ENCODE measurements at places on chromosomes 7 and 10. TPM values are rescaled to one million over a fixed set of nuclear protein-coding genes. Genes with fewer than 3 reads are reported as not detected.

DNA sequence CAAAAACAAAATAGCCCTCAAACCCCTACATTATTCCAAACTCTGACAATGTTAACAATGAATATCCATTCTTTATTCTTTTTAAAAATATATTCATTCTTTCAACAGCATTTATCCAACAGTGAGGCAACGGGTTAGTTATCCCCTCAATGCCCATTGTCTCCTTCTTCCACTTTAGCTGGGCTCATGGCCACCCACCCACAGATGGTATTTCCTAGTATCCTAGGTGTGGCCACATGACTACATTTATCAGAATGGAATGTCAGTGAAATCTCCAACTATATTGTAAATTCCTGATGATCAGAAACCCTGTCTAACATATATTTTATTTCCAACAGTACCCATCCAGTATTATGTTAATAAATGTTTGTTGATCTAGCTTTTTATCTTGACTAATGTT is 13.6 kb downstream of the HOXA1 start:
- no peak overlapping the region for H3K27ac ChIP-seq
- H3K27me3 ChIP-seq = no peaks in the 10 kb centered on the region
- peaks cover 24% of the 10 kb centered on the region for H3K4me1 ChIP-seq
- H3K4me3 ChIP-seq = no peak overlapping the region

DNA sequence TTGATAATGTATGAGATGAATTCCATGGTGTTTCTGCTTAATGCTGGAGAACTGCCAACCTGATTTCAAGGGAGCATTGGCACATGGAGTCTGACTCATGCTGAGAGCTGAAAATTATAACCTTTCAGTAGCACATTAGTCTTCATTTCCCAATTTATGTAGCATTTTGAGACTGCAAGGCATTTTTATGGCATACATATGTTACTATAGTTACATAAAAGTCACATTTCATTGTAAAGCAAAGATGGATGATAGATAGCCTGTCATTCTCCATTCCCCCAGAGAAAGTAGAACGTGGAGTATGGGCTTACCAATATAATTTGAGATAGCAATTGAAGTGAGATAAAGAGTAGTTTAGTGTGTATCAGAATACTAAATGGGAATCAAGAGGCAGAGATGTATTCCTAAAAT is 103.1 kb downstream of the SLC16A9 start:
- H3K4me1 ChIP-seq = peaks cover 7% of the 10 kb centered on the region
- no peak for DNase-seq
- no peak overlapping the region for H3K4me3 ChIP-seq
- H3K27me3 ChIP-seq = no peaks in the 10 kb centered on the region
- H3K36me3 ChIP-seq = no peaks in the 10 kb centered on the region
- H3K27ac ChIP-seq = no peak overlapping the region

GRCh38 chr10:126663328-126663727 is 7.2 kb downstream of the C10orf90 start:
- H3K4me1 ChIP-seq = no peaks in the 10 kb centered on the region
- peaks cover 3% of the 10 kb centered on the region for H3K27me3 ChIP-seq
- no peak for DNase-seq

- H3K4me1 ChIP-seq = peaks cover 32% of the 10 kb centered on the region
- H3K4me3 ChIP-seq = peak overlapping the region; percentile 14
- DNase-seq = no peak
- H3K36me3 ChIP-seq = peaks cover 2% of the 10 kb centered on the region
Observed at GRCh38 chr7:85078181-85078580, 108.7 kb downstream of the SEMA3D start.

GRCh38 chr10:47056247-47056510 is 145.0 kb downstream of the PTPN20 start:
- peaks cover 42% of the 10 kb centered on the region for H3K27me3 ChIP-seq
- no peak overlapping the region for H3K27ac ChIP-seq
- H3K4me3 ChIP-seq = no peak overlapping the region
- DNase-seq = no peak

GRCh38 chr7:24442170-24442777 is 131.0 kb upstream of the PALS2 start:
- no peaks in the 10 kb centered on the region for H3K4me1 ChIP-seq
- H3K4me3 ChIP-seq = no peak overlapping the region
- no peaks in the 10 kb centered on the region for H3K27me3 ChIP-seq
- no peak overlapping the region for H3K27ac ChIP-seq
- H3K36me3 ChIP-seq = no peaks in the 10 kb centered on the region
- no peak for DNase-seq

COL28A1 gene
- 17.3 TPM for total RNA-seq

GRCh38 chr7:101537205-101537604 is 91.9 kb downstream of the MYL10 start:
- no peaks in the 10 kb centered on the region for H3K36me3 ChIP-seq
- H3K4me1 ChIP-seq = no peaks in the 10 kb centered on the region
- H3K27ac ChIP-seq = no peak overlapping the region
- no peak for DNase-seq
- no peak overlapping the region for H3K4me3 ChIP-seq
- no peaks in the 10 kb centered on the region for H3K27me3 ChIP-seq

ASZ1 gene
- total RNA-seq = not detected

DNA sequence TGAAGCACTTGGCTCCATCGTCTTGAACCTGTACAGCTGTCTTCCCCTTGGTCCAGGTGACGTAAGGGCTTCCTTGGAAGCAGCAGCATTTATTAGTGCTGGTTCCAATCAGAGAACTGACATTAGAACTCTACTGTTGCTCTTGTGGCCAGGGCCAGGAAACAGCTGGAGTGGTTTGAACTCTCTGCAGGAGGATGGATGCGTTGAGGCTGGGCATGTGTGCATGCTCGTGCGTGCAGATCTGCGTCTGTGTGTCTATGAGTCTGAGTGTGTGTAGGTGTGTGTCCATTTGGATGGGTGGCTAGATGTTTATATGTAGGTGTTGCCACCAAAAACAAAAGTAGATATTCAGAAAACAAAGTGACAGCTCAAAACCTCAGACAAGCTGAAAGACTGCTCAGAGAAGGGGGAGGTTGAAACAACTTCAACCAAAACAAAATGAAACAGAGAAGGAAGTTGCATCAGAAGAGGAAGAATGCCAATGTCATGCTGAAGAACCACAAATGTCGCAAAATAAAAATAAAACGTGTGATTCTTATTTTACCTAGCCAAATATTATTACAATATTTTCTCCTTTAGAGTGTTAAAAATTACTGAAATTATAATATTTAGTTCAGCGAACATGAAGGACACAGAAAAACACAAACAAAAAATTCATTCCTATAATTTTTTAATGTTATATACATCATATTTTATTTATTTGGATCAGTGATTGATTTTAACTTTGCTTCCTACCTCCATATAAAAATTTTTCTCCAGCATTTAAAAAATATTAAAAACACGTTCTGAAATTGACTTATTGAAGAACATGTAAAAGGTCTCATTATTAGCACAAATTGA is 96.1 kb upstream of the MKLN1 start:
- no peaks in the 10 kb centered on the region for H3K27me3 ChIP-seq
- no peak for DNase-seq
- H3K4me3 ChIP-seq = no peak overlapping the region
- no peak overlapping the region for H3K27ac ChIP-seq
- peaks cover 6% of the 10 kb centered on the region for H3K4me1 ChIP-seq

SRGN gene
- not detected for total RNA-seq

GRCh38 chr10:10853954-10854353 is 163.7 kb upstream of the CELF2 start:
- H3K27me3 ChIP-seq = peaks cover 16% of the 10 kb centered on the region
- H3K4me3 ChIP-seq = no peak overlapping the region
- no peaks in the 10 kb centered on the region for H3K36me3 ChIP-seq
- H3K27ac ChIP-seq = no peak overlapping the region

DNA sequence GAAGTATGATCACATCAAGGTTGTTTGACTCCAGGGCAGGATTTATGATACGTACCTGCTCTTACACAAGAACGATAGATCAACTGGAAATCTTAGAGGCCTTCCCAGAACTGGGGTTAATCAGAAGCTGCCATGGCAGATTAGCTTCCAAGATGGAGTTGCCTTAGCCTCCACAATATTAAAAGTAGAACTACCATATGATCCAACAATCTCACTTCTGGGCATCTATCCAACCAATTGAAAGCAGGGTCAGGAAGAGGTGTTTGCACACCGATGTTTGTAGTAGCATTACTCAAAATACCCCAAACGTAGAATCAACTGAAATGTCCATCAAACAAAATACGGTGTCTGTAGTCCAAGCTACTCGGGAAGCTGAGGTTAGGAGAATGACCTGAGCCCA is 6.6 kb downstream of the PILRB start:
- H3K27ac ChIP-seq = no peak overlapping the region
- H3K4me1 ChIP-seq = no peaks in the 10 kb centered on the region
- H3K4me3 ChIP-seq = no peak overlapping the region
- H3K27me3 ChIP-seq = no peaks in the 10 kb centered on the region
- H3K36me3 ChIP-seq = peaks cover 30% of the 10 kb centered on the region

- no peak overlapping the region for H3K27ac ChIP-seq
- no peak for DNase-seq
- peaks cover 9% of the 10 kb centered on the region for H3K27me3 ChIP-seq
- no peaks in the 10 kb centered on the region for H3K4me1 ChIP-seq
Observed at GRCh38 chr10:6958254-6958653, 378.2 kb upstream of the PRKCQ start.

SLC39A12 gene
- total RNA-seq = not detected

GRCh38 chr10:120387326-120387725 is 69.7 kb upstream of the PLPP4 start:
- no peaks in the 10 kb centered on the region for H3K27me3 ChIP-seq
- no peak overlapping the region for H3K4me3 ChIP-seq
- no peak overlapping the region for H3K27ac ChIP-seq
- DNase-seq = no peak

GRCh38 chr7:24245362-24245761 is 38.6 kb upstream of the NPY start:
- no peak overlapping the region for H3K27ac ChIP-seq
- no peaks in the 10 kb centered on the region for H3K27me3 ChIP-seq
- H3K36me3 ChIP-seq = no peaks in the 10 kb centered on the region
- no peak for DNase-seq

- no peak for DNase-seq
- H3K36me3 ChIP-seq = no peaks in the 10 kb centered on the region
- H3K4me3 ChIP-seq = no peak overlapping the region
- no peaks in the 10 kb centered on the region for H3K27me3 ChIP-seq
- no peak overlapping the region for H3K27ac ChIP-seq
Observed at GRCh38 chr7:41175435-41175834, 527.5 kb downstream of the INHBA start.

GPER1 gene
- total RNA-seq = 0.64 TPM

- no peak overlapping the region for H3K27ac ChIP-seq
- no peak for DNase-seq
- no peaks in the 10 kb centered on the region for H3K27me3 ChIP-seq
Observed at GRCh38 chr7:36048141-36048901, 104.7 kb upstream of the EEPD1 start.

- H3K36me3 ChIP-seq = peaks cover 50% of the 10 kb centered on the region
- no peak overlapping the region for H3K4me3 ChIP-seq
- DNase-seq = no peak
- peaks cover 19% of the 10 kb centered on the region for H3K4me1 ChIP-seq
- no peaks in the 10 kb centered on the region for H3K27me3 ChIP-seq
Observed at GRCh38 chr7:135159359-135160085, 11.0 kb downstream of the CYREN start.

- H3K27ac ChIP-seq = no peak overlapping the region
- peak; percentile 47 for DNase-seq
- peak overlapping the region; percentile 60 for H3K4me3 ChIP-seq
- no peaks in the 10 kb centered on the region for H3K36me3 ChIP-seq
Observed at GRCh38 chr10:24723386-24723787, 300 bp downstream of the ARHGAP21 start.

FAM25A gene
- total RNA-seq = not detected

GRCh38 chr10:33897291-33897752 is 562.9 kb upstream of the NRP1 start:
- H3K27me3 ChIP-seq = no peaks in the 10 kb centered on the region
- no peaks in the 10 kb centered on the region for H3K36me3 ChIP-seq
- H3K4me3 ChIP-seq = no peak overlapping the region
- H3K27ac ChIP-seq = no peak overlapping the region
- H3K4me1 ChIP-seq = peaks cover 4% of the 10 kb centered on the region
- no peak for DNase-seq

DNA sequence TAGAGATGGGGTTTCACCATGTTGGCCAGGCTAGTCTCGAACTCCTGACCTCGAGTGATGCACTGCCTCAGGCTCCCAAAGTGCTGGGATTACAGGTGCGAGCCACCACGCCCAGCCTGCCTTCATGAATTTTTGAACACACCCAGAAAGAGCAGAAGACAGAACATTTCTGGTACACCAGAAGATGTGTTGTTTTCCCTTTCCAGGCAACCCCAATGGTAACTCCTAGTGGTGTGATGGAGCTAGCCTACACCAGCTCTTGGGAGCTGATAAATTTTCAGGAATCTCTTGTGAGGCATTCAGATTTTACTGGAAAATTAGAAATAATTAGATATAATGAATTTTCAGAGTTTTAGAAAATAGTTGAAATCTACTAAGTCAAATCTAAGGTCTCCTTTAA is 904 bp upstream of the CCDC7 start:
- H3K4me3 ChIP-seq = no peak overlapping the region
- no peak for DNase-seq
- H3K36me3 ChIP-seq = no peaks in the 10 kb centered on the region
- H3K27me3 ChIP-seq = peaks cover 23% of the 10 kb centered on the region
- H3K4me1 ChIP-seq = peaks cover 6% of the 10 kb centered on the region
- no peak overlapping the region for H3K27ac ChIP-seq

- no peak for DNase-seq
- no peak overlapping the region for H3K4me3 ChIP-seq
- H3K4me1 ChIP-seq = peaks cover 15% of the 10 kb centered on the region
- peaks cover 16% of the 10 kb centered on the region for H3K27me3 ChIP-seq
- H3K36me3 ChIP-seq = peaks cover 1% of the 10 kb centered on the region
Observed at GRCh38 chr7:102934701-102935100, 21.9 kb downstream of the LRRC17 start.

- H3K36me3 ChIP-seq = peaks cover 6% of the 10 kb centered on the region
- no peaks in the 10 kb centered on the region for H3K27me3 ChIP-seq
- no peak overlapping the region for H3K4me3 ChIP-seq
- DNase-seq = no peak
- H3K27ac ChIP-seq = no peak overlapping the region
Observed at GRCh38 chr10:127344346-127344745, 148.0 kb upstream of the INSYN2A start.

GIMAP5 gene
- total RNA-seq = not detected

- H3K27ac ChIP-seq = peak overlapping the region; percentile 92
- H3K4me1 ChIP-seq = peaks cover 18% of the 10 kb centered on the region
- H3K4me3 ChIP-seq = peak overlapping the region; percentile 66
- H3K36me3 ChIP-seq = no peaks in the 10 kb centered on the region
- DNase-seq = no peak
- peaks cover 85% of the 10 kb centered on the region for H3K27me3 ChIP-seq
Observed at GRCh38 chr10:123139165-123139520, 3.4 kb downstream of the HMX3 start.

DNA sequence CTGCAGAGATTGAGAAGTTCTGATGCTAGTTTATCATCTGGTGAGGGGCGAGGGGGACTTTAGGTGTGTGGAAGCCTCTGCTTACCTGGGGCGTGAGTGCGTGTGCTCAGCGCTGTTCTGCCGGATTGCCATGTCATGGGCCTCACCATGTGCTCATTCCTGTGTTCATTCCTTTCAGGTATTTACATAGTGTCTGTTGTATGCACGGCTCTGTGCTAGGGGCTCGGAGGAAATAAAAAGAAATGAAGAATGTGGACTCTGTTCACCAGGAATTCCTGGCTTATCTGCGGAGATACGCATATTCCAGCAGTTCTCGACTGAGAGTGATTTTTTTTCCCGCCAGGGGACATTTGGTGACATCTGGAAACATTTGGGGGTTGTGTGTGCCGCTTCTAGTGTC is 152.0 kb downstream of the CAMK1D start:
- DNase-seq = no peak
- H3K36me3 ChIP-seq = no peaks in the 10 kb centered on the region
- H3K27me3 ChIP-seq = peaks cover 9% of the 10 kb centered on the region
- peak overlapping the region; percentile 74 for H3K27ac ChIP-seq
- no peak overlapping the region for H3K4me3 ChIP-seq

Measured in progenitor cell of endocrine pancreas (in vitro differentiated cells).